Hypothalamus (tissue), 51 donors: ENCODE measurements at places on chromosomes 4 and X.

- no peak for DNase-seq
Measured at GRCh38 chrX:50100188-50100587, 100.6 kb downstream of the AKAP4 start.

GRCh38 chr4:43485196-43485595 lies 592.7 kb downstream of the GRXCR1 start:
- DNase-seq, result no peak

DNA sequence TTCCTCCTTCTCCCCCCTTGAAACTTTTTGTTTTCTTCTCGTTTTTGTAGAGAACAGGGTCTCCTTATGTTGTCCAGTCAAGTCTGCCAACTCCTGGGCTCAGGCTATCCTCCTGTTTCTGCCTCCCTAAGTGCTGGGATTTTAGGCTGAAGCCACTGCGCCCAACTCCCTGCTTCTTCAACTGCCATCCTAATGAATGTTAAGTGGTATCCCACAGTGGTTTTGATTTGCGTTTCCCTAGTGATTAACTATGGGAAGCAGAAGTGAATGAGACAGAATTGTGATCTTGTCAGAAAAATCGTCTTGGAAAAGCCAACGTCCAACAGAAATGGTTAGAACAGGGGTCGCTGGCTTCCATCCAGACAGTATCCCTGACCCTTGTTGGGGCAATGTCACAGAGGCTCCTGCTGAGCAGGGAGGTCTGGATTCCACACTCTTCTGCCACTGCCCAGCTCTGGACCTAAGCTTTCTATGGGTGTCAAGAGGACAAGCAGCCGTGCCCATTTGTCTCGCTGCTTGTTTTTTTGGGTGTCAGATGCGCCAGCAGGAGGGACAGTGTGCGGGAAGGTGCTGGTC lies 869 bp upstream of the ADD1 start:
- no peak for DNase-seq

GRCh38 chrX:11722304-11722703 lies 35.7 kb upstream of the MSL3 start:
- DNase-seq, result no peak

GRCh38 chr4:121192013-121192412 lies 27.9 kb upstream of the TNIP3 start:
- DNase-seq, result no peak

DNA sequence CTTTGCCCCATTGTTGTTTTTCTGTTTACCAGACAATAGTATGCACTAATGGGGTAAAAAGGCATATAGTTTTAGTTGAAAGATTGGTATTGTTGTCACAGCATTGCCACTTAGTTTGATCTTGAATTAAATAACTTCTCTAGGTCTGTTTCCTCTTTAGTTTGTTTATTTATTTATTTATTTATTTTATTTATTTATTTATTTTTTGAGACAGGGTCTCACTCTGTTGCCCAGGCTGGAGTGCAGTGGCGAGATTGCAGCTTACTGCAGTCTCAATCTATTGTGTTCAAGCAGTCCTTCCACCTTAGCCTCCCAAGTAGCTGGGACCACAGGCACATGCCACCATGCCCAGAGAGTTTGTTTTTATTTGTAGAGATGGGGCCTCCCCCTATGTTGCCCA lies 138.6 kb downstream of the KDM6A start:
- DNase-seq, result no peak

- DNase-seq, result no peak
Measured at GRCh38 chrX:1106478-1107210, 105.8 kb downstream of the CRLF2 start.

DNA sequence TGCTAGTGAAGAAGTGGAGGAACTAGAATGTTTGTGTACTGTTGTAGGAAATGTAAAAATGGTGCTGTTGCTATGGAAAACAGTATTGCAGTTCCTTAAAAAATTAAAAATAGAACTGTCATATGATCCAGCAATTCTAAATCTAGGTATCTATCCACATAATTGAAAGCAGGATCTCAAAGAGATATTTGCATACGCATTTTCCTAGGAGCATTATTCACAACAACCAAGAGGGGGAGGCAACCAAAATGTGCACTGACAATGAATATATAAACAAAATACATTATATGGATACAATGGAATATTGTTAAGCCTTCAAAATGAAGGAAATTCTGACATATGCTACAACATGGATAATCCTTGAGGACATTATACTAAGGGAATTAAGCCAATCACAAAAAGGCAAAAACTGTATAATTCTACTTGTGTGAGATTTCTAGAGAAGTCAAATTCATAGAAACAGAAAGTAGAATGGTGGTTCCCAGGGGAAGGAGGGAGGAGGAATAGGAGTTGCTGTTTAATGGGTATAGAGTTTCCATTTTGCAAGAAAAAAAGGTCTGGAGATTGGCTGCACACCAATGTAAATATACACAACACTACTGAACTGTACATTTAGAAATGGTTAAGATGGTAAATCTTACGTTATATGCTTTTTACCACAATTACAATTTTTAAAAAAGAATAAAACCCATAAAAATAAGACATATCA lies 35.6 kb upstream of the KCNE5 start:
- no peak for DNase-seq

GRCh38 chrX:41870719-41871151 lies 52.6 kb downstream of the CASK start:
- no peak for DNase-seq

DNA sequence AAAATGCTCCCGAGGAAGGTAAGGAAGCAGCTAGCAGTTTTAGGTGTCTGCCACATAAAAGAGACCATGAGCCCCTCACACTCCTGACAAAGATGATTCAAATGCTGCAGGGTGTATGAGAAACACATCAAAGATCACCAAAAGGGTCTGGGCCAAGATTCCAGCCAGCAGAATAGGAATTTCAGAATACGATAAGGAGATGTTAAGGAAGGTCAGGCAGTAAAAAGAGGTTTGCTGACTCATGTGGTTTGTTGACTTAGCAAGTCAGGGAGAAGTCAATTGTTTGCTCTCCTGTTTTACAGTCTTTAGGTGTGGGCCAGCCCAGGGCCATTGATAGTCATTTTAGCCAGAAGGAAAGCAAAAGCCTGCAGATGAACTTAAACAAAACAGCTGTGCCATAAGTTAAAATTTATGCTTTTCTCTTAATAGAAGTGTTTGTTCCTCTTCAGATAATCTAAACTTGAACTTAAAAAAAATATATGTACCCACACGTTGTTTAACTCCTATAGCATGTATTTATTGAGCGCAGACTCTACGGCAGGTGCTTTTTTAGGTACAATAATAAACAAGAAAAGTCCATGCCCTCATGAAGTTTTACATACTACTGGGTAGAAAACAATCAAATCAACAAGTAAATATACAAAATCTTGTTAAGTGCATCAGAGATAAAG lies 115.6 kb downstream of the CAMK2D start:
- no peak for DNase-seq

GRCh38 chr4:139872274-139872673 lies 206.7 kb downstream of the MGST2 start:
- no peak for DNase-seq

DNA sequence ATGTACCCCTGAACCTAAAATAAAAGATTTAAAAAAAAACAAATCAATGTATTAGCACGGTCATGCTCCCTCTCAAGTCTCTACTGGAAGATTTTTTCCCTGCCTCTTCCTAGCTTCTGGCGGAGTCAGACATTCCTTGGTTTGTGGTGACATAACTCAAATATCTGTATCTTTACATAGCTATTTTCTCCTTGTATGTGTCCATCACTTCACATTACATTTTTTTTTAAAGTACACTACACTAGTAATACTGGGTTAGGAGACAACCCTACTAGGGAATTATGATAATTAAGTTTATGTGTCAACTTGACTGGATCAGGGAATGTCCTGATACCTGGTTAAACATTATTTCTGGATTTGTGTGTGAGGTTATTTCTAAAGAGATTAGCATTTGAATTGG lies 1197.9 kb downstream of the TECRL start:
- no peak for DNase-seq

GRCh38 chrX:106933538-106933961 lies 13.3 kb downstream of the CLDN2 start:
- no peak for DNase-seq

- DNase-seq, result no peak
Measured at GRCh38 chr4:97353876-97354275, 789.4 kb downstream of the STPG2 start.

GRCh38 chrX:49915361-49916222 lies 6.8 kb upstream of the CLCN5 start:
- DNase-seq, result peak; percentile 10

GRCh38 chr4:101621120-101621519 lies 169.4 kb upstream of the BANK1 start:
- DNase-seq, result no peak

DNA sequence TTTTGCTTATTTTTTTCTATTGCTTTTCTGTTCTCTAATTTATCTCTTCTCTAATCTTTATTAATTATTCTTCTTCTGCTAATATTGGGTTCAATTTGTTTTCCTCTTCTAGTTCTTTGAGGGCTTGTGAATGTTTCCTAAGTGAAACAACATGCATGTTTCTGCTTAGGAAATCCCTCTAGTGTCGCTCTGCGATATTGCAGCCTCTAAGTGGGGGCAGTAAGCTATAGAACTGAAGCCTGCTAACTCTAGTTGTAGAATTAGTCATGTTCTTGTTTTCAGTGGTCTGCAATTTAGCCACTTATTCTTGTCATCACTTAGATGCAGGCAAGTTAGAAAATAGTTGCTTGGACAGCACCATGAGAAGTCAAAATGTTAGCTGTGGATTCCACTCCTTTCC lies 222.6 kb downstream of the SPIN4 start:
- DNase-seq, result no peak
